Peyer's patch (tissue), 4 donors: ENCODE measurements at places on chromosomes 7 and 10. TPM values are rescaled to one million over a fixed set of nuclear protein-coding genes. Genes with fewer than 3 reads are reported as not detected.

The SPDYE2 gene
- total RNA-seq: not detected

The GFRA1 gene
- 1.8 TPM for total RNA-seq

DNA sequence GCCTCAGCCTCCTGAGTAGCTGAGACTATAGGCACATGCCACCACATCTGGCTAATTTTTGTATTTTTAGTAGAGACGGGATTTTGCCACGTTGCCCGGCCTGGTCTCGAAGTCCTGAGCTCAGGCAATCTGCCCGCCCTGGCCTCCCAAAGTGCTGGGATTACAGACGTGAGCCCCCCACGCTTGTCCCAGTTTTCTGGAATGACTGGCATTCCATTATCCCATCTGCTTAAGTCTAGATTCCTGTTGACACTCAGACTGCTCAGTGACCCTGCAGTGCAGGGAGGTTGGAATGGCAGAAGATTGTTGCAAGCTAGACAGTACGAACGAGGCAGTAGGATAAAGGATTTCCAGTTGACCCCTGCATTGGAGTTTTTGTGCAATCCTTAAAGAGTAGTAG, 135.1 kb upstream of the NPS start:
- DNase-seq: no peak

DNA sequence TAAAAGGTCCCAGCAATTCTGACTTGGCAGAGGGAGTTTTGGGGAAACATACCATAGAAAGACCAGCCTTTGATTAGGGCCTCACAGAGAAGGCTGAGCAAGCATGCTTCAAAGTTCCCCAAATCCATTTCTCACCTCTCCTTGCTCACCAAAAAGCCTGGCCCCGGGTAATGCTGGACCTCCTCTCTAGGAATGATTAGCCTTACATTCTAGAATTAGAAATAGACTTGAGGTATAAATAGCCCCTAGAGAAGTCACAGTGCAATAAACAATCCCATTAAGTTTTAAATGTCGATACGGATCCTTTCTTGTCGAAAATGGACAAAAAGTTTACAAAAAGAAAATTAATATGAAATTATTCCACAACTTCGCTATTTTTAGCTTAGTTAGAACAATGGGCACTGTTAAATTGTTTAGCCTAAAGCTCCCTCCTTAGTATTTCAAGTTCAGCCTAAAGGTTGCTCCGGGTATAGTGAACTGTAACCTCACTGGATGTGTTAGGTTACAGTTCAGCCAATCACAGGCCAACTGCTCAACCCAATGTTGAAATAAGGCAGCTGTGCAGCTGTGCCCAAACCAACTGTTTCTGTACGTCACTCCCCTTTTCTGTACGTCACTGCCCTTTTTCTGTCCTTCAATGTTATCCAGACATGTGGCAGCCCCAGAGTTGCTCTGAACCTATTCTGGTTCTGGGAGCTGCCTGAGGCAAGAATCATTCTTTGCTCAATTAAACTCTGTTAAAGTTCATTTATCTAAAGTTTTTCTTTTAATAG, 7.9 kb upstream of the GSDME start:
- no peak for DNase-seq

The OR6V1 gene
- total RNA-seq: not detected

The RBP3 gene
- total RNA-seq: not detected

DNA sequence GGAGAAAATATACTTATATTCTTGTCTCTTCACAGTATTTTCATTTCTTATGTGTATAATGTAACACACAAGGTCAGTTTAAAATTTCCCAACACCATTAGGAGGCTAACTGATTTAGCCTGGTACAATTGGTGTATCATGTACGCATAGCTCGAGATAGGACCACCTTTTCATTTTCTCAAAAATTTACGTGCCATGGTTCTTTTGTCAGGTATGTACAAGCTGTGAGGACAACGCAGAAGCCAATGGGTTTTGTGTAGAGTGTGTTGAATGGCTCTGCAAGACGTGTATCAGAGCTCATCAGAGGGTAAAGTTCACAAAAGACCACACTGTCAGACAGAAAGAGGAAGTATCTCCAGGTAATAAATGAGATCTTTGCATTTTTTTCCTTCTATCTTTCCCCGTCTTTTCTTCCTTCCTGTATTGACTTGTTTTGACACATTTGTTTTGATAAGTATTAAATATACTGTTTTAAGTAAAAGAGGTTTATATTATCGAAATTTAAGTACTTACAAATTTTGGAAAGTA, 55.0 kb downstream of the TRIM24 start:
- DNase-seq: no peak

- peak; percentile 78 for DNase-seq
Measured at GRCh38 chr10:135132-135600, at the start of gene ZMYND11. Gene ZMYND11 (plus strand): TSS chr10:135455. CDS start chr10:180013, 44,558 bp downstream.

The CEP55 gene
- 2.4 TPM for total RNA-seq

- peak; percentile 44 for DNase-seq
Measured at GRCh38 chr10:132296666-132297443, 10.9 kb downstream of the STK32C start.

GRCh38 chr7:102424129-102424551, 9.2 kb upstream of the ORAI2 start:
- DNase-seq: no peak

DNA sequence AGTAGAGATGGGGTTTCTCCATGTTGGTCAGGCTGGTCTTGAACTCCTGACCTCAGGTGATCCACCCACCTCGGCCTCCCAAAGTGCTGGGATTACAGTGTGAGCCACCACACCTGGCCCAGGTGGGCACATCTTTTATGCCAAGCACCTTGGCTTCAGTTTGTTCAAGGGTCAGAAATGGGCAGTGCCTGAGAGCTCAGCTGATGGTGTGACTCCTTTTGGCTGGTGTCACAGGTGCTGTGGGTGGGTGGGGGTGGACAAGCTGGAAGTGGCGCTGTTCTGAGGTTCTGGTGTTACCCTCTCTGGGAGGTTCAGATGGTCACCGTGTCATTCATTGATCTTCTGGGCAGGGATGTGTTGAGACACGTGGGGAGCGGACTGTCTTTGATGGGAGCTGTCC, 11.5 kb downstream of the ADCY1 start:
- no peak for DNase-seq

- no peak for DNase-seq
Measured at GRCh38 chr7:11332865-11333228, 359.2 kb downstream of the PHF14 start.

DNA sequence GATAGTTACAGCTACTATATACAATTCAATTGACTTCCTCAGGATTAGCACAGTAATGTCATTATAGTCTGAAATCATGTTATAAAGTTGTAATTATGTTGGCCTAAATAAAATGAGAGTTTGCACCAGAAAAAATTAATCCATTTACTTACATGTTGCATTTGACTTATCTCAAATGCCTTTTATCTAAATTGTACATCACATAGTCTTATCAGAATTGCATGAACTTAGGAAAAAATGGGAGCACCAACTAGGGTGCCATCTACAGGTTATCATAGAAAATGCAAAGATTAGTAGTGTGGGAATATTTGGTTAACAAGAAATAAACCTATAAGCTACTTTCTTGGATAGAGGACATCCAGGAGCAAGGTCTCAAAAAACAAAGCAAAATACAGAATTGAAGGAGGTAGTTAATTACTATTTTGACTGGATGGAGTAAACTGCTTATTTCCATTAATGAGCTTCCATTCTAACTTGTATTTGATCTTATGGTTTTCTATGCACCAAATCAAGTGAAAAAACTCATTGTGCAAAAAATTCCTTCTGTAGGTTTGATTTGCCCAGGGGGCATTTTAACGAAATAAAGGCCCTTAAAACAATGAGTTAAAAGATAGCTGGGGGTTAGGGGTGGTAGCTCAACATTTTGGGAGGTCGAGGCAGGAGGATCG, 60.0 kb upstream of the ORC5 start:
- DNase-seq: no peak

GRCh38 chr10:109939315-109939961, 16.1 kb upstream of the XPNPEP1 start:
- DNase-seq: no peak

DNA sequence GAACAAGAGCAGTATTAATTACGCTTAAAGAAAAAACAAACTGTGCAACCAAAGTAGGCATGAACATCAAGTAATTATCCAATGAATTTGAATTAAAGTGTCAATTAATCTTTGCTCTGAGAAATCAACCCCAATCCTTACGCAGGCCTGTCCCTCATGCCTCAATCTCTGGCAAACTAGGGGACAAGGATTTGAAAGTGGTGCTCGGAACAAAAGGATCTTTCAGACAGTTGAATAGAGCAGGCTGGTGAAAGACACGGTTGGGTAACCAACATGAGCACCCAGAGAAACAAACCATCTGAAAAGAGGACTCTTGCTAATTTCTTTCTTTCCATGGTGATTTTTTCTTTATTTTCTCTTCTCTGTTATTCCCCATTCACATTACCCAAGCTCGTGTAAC, 203.5 kb upstream of the PHF14 start:
- no peak for DNase-seq

DNA sequence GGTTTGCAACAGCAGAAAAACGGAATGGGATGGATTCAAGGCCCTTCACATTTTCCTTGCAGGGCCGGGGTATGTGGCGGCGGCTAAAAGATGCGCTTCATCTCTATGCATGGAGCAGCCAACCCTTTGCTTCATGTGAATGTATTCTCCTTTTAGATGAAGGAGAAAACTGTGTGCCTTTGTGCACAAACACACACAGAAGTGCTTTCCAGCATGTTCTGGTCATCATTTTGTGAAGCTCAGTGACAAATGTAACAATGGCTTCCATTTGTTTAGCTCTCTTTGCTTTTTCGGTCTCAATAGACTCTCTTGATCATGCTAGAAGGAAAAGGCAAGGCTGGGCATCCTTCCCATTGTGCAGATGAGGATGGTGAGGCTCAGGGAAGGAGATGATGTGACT, 161.7 kb upstream of the MKI67 start:
- DNase-seq: no peak

- DNase-seq: no peak
Measured at GRCh38 chr7:117248829-117249228, 74.0 kb downstream of the WNT2 start.

DNA sequence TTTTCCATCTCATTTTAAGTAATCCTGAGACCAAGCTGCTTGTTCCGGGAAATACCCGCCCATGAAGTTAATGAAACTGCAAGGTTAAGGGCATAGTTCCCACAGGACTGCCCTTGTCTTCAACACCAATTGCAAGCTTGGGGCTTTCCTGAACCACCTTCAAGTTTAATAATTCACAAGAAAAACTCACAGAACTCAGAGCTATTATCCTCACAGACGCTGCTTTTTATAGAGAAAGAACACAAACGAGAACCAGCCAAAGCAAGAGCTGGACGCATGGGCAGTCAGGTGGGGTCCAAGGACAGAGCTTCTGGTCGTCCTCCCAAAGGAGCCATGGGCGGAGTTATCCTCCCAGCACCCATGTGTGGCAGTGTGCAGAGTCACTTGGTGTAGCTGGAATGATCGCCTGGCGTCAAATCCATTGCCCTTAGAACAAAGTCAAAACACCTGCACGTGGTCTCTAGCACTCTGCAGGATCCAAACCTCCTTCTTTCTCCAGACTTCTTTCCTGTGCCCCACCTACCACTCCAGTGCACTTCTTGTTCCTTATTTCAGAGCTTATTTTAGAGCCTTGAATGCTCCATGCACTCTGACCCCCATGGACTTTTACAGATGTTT, 56.7 kb downstream of the SNX10 start:
- DNase-seq: peak; percentile 59

- no peak for DNase-seq
Measured at GRCh38 chr7:112212571-112212970, 6.1 kb downstream of the ZNF277 start.

DNA sequence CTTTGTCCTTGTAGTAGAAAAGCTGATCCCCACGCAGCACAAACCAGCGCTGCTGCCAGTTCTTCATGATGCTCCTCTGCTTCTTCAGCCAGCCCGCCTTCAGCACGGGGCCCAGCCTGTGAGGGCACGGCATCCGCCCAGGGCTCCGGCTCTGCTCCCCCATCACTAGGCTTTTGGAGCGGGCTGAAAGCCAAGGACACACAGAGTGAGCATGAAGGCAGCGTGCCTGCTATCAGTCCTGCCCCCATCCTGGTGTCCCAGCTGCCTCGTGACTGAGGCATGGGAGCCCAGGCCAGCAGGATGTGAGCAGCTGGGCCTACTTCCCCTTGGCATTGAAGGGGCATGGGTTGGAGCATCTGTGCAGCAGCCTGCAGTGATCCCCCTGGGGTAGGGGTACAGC, 21.9 kb downstream of the ARHGAP22 start:
- no peak for DNase-seq

DNA sequence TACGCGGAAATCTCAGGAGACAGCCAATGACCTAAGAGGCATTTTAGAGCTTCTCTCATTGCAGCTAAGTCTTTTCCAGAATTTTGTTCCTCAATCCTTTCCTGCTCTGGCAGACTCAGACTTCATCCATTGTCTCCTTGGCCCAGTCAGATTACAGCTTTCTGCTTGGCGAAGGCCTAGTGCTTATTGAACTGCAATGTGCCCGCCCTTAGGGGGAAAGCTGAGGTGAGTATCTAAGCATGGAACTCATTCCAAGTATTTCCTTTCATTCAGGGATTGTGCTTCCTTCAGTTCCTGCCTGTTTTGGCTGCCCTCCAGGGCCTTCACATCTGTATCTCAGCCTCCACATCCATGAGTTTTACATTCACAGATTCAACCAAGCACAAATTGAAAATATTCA, 37.5 kb downstream of the PRLHR start:
- DNase-seq: no peak
